Germinal center (tissue), 1 donor: ENCODE measurements at places on chromosomes 2 and 18.

DNA sequence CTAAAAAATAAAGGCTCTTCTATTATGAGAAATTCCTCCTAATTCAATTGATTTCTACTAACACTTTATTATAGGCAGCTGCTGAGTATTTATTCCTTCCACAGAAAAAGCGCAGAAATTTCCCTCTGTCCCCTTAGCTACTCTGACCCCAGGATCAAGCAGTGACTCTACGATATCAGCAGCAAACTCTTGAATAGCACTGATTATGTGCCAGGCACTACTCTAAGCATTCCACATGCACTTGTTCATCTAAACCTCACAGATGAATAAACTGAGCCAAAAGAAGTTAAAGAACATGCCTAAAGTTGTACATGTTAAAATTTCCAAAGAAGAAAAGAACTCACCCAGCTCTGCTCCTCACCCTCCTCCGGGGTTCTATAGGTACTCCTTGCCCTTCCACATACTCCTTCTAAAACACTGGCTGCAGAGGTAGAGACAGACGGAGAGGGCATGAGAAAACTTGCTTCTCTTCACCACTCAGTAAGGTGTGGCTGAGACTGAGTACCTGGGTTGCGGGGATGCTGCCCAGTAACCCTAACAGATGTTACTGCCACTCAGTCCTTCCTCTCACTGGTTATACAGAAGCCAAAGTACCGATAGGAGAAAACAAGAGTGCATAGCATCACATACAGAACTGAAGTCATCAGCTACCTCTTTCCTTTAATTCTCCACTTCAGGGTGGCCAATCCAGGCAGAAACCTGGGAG lies 9.9 kb downstream of the C1D start:
- DNase-seq = no peak

GRCh38 chr2:70527447-70528080 lies 26.1 kb downstream of the TGFA start:
- no peak for DNase-seq

DNA sequence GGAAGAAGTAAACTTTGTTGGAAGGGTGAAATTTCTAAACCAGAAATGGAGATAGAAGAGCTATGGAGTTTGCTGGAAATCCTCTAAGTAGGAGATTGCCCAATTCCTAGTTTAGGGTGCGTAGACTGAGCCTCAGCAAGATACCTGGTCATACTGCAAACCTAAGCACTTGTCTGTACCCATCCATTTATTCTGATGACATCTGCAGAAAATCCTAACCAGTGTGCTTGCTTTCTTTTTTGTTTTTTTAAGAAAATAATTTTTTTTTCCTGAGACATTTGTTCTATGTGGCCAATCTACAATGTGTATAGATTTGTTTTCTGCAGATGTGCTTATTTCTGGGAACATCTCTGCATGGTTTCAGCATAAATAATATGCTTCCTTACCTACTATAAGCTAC lies 144.7 kb downstream of the LYPD6B start:
- no peak for DNase-seq

GRCh38 chr2:232574674-232575403 lies 24.4 kb downstream of the EIF4E2 start:
- no peak for DNase-seq

- DNase-seq = no peak
These were observed 1109.7 kb downstream of the LRP1B start for GRCh38 chr2:141021109-141021508.

GRCh38 chr2:26979741-26980140 lies 9.3 kb downstream of the MAPRE3 start:
- no peak for DNase-seq

DNA sequence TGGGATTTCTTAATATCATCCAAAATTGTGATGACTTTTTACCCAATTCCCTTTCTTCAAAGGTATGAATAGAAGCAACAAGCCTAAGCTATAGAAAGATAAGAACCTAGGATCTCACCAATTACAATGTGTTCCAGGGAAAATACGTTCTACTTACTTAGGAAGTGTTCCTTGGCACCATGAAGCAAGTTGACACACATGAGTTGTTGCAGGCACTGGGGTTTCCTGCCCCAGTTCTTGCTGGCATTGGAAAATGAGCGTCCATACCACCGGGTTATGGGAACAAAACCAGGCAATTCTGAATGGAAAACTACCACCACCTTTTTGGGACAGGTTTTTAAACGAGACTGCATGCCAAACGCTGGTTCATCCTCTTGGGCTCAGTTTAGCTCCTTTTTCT lies 46.2 kb downstream of the CCBE1 start:
- DNase-seq = no peak

- DNase-seq = no peak
These were observed 43.7 kb upstream of the ZBTB7C start for GRCh38 chr18:48452861-48453323.
